ENCODE measurements at places on chromosomes 2 and 18.

DNA sequence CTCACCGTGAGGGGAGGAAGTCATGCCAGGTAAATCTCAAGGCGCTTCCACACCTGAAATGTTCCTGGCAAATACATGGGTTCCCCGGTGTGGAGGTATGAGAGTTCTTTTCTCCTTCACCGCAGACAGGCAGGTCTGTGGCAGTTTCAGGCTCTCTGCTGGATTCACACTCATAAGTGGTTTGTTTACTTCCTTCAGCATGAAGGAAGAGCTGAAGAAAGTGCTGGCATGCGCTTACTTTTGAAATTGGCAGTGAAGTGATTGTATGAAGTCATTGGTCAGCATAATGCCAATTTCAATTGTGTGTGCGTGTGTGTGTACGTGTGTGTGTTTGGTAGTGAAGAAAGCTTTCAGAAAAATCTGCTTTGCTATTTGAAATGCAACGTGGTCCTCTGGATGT lies 43.4 kb downstream of the RNF144A start:
- no peak for DNase-seq

DNA sequence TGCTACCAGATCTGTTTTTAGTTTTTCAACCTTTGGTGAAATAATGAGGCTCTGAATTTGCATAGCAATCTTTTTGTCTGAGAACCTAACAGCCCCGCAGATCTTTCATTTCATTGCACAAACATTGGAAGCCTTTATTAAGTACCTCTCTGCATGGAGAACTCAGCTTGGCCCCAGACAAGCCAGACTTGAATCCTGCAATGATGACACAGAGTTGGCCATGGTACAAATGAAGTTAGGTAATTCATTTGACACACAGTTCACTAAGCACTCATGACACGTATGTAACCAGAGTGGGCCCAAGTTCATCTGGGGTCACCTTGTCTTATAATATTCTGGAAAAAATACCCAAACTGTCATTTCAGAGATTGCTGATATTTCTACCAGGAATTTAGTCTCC lies 439.1 kb upstream of the ID2 start:
- no peak for DNase-seq

DNA sequence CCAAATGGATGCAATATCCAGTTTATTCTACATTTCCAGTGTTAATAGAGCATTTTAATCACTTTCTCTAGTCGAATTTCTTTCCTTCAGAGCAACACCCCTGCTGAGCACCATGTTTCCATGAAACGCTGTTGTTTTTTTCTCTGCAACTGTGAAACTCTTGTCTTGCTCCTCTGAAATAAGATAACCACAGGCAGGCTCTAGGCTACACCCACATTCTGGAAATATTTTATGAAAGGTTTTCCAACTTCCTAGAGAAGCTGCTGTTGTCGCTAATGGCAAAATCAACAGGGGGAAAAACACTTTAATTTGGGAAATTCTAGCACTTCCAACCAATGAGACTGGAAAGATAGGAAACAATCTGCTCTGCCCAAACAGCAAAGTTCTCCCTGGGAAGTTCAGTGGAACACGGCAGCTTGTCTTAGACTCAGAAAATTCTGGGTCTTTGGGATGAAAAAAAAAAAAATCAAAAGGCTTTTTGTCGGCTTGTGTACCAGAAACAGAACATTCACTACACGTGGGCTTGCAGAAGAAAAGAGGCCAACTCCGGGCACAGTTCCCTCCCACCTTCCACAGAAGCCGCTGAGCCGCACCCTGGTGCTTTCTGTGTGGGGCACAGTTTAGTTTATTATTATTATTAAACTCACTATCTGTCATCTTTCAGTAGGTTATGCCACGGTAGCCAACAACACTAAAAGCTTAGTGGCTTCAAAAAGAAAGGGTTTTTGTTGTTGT lies 98.7 kb downstream of the MMADHC start:
- DNase-seq: no peak

DNA sequence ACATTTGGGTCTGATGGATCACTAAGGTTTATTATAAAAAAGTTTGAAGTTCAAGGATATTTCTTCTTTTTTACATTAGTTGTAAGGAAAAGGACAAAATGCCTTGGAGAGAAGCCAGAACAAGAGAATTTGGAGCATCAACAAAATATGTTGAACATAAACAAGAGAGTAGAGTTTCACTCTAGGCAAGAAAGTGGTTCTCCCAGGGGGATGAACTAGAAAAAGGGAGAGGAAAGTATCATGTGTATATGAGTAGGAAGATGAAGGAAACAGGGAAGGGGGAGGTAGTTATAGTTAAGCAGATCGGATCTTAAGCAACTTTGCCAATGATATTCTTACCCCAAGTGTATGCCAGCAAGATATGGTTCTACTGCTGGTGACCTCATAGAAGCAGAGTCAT lies 63.8 kb upstream of the GALNT3 start:
- DNase-seq: no peak
